ENCODE measurements at places on chromosomes 1 and 21.

DNA sequence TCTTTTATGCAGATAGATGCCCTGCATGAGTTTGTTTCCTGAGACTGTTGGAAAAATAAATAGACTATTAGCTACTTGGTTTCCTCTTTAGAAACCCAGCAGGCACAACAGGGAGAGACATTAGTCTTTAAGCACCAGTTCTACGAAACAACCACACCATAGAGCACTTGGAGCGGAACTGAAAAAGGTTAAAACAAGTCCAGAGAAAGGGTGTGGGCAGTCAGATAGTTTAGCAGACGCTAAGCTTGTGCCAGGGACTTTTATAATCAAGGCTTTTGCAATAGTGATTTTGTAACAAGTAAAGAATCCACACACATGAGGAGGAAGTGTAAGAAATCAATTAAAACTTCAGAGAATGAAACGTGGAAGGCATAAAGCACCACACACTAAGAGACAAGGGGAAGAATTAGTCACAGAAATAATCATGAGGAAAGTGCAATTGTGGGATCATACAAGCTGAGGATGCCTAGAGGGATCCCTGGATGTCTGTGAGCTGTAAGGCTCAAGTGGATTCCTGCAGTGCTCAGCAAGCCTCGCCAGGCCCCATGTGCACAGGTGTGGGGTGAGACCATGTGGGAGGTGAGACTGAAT, 37.8 kb upstream of the TLR5 start:
- no peak for DNase-seq

DNA sequence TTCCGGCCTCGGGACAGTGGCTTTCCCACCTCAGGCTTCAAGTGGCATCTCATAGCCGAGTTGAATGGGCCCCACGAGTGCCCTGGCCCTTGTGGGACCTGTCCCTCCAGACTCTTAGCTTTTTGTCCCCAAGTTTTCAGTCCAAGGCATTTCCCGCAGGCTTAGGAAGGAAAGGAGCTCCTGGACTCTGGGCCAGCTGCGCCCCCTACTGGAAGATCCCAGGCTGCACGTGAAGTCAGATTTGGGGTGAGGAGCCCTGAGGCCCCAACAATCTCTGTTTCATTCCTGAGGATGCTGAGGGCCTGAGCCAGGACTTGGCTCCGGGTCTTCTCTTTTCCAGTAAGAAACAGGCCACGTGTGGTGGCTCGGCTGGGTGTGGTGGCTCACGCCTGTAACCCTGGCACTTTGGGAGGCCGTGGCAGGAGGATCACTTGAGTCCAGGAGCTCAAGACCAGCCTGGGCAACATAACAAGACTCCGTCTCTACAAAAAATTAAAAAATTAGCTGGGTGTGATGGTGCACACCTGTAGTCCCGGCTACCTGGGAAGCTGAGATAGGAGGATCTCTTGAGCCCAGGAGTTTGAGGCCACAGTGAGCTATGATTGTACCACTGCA, 67.4 kb downstream of the ARHGEF10L start:
- no peak for DNase-seq

DNA sequence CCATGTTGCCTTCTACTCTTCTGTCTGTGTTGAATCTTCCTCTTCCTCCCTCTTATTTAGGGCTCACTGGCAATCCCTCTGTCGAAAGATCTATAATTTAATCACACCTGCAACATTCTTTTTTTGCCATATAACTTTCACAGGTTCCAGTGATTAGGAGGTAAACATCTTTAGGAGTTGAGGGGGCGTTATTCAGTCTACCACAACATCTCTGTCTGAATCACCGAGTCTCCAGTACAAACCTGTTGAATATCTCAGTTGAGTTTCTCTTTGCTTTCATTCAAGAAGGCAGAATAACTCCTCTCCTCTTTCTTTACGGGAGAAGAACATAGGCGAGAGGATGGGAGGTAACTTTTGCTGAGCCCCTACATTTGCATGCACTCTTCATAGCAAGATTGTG, 101.9 kb upstream of the CDC42BPA start:
- no peak for DNase-seq

DNA sequence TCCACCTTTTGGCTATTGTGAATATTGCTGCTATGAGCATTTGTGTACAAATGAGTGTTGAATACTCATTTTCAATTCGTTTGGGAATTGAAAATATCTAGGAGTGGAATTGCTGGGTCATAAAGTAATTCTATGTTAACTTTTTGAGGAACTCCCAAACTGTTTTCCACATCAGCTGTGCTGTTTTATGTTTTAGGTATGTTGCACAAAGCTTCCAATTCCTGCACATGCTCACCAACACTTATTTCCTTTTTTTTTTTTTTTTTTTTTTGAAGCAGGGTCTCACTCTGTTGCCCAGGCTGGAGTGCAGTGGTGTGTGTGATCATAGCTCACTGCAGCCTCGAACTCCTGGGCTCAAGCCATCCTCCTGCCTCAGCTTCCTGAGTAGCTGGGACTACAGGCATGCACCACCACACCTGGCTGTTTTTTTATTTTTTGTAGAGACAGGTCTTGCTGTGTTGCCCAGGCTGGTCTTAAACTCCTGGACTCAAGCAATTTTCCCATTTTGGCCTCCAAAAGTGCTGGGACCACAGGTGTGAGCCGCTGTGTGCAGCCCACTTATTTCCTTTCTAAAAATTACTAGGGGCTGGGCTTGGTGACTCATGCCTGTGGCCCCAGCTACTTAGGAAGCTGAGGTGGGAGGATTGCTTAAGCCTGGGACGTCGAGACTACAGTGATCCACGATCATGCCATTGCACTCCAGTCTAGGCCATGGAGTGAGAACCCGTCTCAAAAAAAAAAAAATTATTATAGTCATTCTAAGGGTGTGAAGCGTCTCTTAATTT, 33.4 kb downstream of the TMCC2 start:
- no peak for DNase-seq

DNA sequence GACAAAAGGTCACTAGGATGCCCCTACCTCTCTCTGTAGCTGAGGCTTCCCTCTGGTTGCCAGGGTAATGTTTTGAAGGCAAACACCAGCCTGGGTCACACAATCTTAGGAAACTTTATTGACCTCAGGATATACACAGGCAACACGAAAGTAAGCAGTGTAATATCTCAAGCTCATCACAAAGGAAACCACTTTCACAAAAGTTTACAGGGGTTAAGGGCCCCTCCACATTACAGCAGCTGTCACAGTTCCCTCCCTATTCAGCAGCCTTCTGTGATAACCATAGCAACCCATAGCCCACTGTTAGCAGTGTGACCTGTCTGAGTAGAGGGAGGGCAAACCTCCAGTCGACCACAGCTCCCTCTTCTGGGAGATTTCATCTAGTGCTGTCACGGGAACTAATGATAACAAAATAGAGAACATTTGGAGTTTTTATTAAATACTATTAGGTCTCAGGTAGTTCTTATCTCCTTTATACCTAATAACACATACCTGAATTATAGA, 149.8 kb downstream of the PTPRC start:
- DNase-seq: no peak

Data from esophagus squamous epithelium (tissue), 5 donors.